ENCODE measurements at places on chromosomes 11 and 22. TPM values are rescaled to one million over a fixed set of nuclear protein-coding genes. Genes with fewer than 3 reads are reported as not detected.

Gene FAM181B
- total RNA-seq: not detected

Gene SEPTIN3
- not detected for total RNA-seq

Gene MMP12
- total RNA-seq: not detected

Gene KCNJ11
- not detected for total RNA-seq

Gene OR6A2
- not detected for total RNA-seq
